ENCODE measurements at places on chromosomes 16 and 17. TPM values are rescaled to one million over a fixed set of nuclear protein-coding genes. Genes with fewer than 3 reads are reported as not detected.
A peak's percentile ranks its signal among the peaks of the same experiment; 100 is the strongest.

GRCh38 chr16:24580665-24581064 lies 41.3 kb downstream of the RBBP6 start:
- DNase-seq, result no peak

GRCh38 chr16:35352431-35352830 lies 1893.0 kb downstream of the TP53TG3F start:
- no peak for DNase-seq

GRCh38 chr17:62187681-62188080 lies 122.6 kb upstream of the MED13 start:
- no peak for DNase-seq

- peak; percentile 79 for DNase-seq
Observed at GRCh38 chr16:58249780-58250478, 44.9 kb downstream of the PRSS54 start.

- peak; percentile 19 for DNase-seq
Observed at GRCh38 chr17:19454074-19454473, 43.0 kb downstream of the RNF112 start.

DNA sequence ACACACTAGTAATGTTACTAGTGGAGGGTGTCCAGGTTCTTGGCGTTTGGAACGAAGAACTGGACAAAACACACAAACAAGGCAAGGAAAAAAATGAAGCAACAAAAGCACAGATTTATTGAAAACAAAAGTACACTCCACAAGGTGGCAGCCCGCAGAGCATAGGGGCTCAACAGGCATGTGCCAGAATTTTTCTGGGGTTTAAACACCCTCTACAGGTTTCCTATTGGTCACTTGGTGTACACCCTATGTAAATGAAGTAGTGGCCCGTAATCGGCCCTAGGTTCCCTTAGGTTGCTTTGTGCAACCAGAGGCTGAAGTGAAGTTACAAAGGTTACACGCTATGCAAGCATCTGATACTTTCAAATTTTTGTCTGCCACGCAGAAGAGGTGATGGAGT lies 8.1 kb downstream of the OR2C1 start:
- DNase-seq, result no peak

GRCh38 chr17:78538033-78538776 lies 39.0 kb downstream of the DNAH17 start:
- no peak for DNase-seq

DNA sequence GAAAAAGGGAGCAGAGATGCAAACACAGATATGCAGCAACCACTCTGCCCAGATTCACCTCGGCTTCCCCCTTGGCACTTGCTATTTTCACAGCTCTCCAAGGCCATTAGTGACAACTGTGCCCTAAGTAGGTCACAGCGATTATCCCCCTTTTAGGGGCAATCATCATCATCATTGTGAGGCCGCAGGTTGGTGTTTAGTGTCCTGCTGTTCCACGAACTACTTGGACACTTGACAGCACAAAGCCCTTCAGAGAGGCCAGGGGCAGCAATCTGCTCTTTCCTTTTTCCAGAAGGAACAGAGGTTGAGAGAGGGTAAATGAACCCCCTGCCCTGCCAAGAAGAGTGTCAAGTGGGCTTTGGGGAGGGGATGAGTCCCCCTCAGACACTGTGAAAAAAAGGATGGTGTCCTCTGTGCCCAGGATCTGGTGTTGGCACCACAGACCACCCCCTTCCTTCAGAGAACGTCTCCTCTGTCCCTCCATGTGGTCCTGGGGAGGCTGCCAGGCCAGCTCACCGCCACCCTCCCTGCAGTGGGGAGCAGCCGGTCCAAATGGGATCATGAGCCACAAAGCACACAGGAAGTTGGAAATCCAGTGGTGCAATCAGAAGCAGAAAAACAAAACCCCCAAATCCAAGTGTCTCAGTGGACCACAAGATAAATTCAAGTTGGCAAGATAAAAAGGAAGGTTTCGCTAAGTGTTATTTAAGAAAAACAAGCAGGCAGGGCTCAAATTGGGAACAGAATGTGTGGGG lies 78.4 kb upstream of the MED9 start:
- DNase-seq, result no peak

DNA sequence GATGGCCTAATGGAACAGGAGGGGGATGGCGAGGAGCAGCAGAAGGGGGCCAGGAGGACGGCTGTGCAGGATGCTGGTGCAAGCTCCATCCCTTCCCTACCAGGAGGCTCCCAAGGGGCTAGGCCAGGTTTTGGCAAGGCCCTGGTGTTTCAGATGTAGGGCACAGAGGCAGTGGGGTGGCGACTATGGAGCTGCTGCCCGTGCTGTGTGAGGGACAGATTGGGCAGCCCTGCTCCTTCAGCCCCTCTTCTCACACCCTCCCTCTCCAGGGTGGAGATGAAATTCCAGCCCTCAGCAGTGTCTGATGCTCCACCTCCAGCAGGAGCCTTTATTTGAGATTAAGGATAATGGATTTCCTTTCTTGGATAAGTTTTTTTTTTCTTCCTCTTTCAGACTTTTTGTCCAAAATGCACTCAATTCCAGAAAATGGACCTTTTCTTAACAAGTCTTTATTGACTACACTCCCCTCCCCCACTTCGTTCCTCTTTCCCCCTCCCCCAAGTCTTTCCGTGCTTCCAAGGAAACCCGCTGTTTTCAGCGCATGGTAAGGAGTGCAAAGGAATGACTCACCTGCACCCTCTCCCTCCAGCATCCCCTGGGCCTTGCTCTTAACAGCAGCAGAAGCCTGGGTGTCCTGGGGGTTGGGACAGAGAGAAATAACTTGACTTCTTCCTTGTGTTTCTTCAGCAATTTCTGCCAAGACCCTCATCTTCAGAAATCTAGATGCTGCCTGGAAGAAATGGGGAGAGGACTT lies 95.2 kb downstream of the CCDC182 start:
- DNase-seq, result no peak

DNA sequence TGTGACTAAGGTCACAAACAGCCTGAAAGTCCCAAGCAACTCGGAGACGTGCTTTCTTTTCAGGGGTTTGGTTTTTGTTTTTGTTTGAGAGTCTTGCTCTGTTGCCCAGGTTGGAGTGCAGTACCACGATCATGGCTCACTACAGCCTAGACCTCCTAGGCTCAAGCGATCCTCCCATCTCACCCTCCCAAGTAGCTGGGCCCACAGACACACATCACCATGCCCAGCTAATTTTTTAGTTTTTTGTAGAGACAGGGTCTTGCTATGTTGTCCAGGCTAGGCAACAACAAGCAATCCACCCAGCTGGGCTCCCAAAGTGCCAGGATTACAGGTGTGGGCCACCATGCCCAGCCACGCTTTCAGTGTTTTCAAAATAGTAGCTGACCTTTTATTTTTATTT lies 19.8 kb upstream of the GGA2 start:
- no peak for DNase-seq

DNA sequence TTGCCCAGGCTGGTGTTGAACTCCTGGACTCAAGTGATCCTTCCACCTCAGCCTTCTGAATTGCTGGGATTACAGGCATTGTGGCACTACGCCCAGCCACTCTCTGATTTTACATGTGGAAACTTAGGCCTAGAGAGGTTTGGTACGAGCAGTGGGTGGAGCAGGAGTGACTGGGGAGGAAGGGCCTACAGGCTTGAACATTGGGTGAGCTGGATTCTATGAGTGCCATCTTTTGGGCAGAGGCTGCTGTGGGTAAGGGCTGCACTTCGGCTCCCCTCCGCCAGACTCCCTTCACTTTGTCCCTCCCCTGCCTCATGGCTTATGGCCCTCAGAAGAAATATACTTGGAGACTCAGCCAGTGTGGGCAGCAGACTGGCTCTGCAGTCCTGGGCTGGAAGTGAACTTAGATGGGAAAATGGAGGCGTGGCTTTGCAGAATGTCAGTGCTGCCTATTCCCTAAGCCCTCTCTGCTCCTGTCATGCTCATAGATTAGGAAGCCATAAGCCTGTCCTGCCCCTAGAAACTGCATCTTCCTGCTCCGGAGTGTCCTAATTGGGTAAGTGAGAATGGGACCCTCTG lies 9.5 kb upstream of the MRC2 start:
- no peak for DNase-seq

Gene DHRS7C
- not detected for total RNA-seq

Gene ZFHX3
- total RNA-seq, result 60.8 TPM

Gene TM4SF5
- not detected for total RNA-seq

Gene KCNJ12
- 1.6 TPM for total RNA-seq

Data from ureter (tissue), 1 donor.